ENCODE measurements at places on chromosomes 5 and 9.

- DNase-seq, result no peak
Measured at GRCh38 chr9:94622087-94622800, 17.1 kb downstream of the FBP1 start.

GRCh38 chr5:15334551-15335266 is 165.3 kb upstream of the FBXL7 start:
- DNase-seq, result no peak

GRCh38 chr5:142012792-142013388 is at the start of gene GNPDA1:
Gene GNPDA1, minus strand, starts transcription at chr5:142013027. Its CDS starts 992 bp downstream, at chr5:142012035.
- DNase-seq, result peak; percentile 91

DNA sequence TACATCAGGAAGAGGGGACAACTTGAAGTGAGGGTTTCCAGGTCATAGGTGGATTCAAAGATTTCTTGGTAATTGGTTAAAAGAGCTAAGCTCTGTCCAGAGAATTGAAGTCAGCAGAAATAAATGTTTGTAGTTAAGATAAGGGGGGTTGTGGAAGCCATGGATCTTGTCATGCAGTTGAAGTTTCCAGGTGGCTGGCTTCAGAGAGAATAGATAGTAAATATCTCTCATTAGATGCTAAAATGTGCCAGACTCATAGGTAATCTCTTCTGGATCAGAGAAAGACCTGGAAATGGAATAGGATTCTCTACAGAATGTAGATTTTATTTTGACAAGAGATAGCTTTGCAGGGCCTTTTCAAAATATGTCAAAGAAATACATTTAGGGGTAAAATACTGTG is 491.7 kb downstream of the PRR16 start:
- no peak for DNase-seq

- no peak for DNase-seq
Measured at GRCh38 chr9:93132946-93133680, 938 bp downstream of the NINJ1 start.

DNA sequence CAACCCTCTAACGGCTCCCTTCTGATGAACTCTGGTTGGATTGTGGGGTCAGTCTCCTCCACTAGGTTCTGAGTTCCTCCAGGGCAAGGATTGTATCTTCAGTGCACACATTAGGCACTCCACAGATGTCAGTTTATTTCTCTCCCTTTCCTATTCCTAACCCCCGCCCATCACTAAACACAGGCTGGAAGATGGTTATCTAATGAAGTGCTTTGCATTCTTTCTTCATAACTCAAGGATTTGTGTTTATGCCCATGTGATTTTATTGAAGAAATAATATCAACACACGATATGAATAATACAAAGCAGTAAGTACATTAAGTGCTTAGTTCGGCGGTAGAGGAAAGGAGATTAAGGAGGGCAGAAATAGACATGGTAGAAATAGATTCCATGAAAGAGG is 4.4 kb upstream of the CREBRF start:
- no peak for DNase-seq

DNA sequence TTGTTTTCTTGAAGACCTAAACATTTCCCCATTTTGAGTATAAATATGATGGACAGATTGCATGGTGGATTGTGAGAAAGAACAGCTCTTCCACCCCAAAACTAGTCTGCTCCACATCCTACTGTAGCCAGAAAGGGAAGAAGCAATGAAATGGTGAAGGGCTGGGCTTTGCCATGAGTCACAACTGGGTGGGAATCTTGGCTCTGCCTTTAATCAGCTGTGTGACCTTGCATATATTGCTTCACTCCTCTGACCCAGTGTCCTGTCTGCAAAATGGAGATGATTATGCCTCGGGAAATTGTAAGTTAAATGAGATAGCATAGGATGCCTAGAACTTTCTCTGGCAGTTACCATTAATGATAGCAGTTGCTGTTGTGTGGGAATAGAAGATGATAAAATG is 101.9 kb downstream of the PDE8B start:
- peak; percentile 42 for DNase-seq

DNA sequence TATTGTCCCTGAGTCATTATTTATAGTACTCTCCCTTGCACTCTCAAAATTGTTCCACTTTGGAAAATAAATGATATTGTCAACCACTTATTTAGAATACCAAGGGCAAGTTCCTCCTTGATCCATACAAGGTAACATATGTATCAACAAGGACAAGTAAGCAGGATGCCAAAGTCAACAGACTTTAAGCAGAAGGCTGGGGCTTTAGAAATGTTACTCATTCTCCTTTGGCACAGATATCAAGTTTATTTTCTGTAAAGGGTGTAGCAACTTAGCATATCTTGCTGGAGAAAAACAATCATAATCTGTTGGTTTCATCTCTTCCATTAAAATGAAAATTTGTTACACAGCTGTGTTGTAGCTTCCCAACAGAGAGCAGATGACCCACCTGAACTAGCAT is 248.7 kb upstream of the SLC30A5 start:
- no peak for DNase-seq

DNA sequence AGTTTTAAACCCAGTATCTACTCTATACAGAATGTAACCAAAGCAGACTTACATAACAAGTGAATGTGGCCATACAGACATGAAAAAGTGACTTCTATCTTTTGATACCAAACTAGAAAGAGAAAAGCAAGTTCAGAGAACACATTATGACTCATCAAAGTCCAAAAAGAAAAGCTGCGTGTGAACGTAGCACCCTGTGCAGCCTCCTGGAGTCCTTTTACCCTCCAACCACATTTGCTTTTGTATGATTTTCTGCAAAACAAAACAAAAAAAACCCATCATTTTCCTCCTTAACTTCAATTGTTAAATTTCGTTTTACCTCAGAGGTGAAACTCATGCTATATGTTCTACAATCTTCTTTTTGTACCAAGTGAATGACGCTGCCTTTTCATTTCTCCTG is 2.8 kb upstream of the SMARCA2 start:
- DNase-seq, result no peak

GRCh38 chr5:169411786-169412430 is 111.0 kb upstream of the SLIT3 start:
- no peak for DNase-seq

GRCh38 chr9:660227-660626 is 181.3 kb upstream of the DMRT1 start:
- DNase-seq, result no peak

- no peak for DNase-seq
Measured at GRCh38 chr5:121755266-121755665, 96.4 kb upstream of the FTMT start.

- no peak for DNase-seq
Measured at GRCh38 chr9:75532233-75533050, 358.0 kb upstream of the PCSK5 start.

DNA sequence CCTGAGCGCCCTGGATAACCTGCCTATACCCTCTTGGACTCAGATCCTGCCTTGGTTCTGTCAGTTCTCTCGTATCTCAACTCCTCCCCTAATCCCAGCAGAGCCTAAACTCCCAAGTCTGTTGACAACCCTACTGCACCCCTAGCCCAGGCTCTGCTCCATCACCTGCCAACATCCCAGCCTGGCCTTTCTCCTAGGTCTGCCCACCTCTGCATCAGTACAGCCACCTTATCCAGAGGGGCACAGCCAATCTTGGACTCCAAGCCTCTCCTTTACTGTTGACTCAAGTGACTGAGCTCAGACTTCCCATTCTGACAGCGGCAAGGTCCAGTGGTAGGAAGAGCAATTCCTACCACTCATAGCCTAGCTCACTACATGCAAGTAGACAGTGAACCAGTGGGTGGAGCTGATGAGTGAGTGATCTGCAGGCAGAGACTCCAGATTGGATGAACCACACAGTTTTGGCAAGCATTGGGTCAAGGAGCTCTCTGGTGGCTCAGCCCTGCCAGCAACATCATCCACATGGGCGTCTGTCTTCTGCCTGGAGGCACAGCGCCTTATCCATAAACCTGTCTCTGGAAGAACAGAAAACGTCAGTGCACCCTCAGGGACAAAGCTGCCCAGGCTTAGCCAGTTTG is 26.5 kb downstream of the TRMO start:
- peak; percentile 47 for DNase-seq

DNA sequence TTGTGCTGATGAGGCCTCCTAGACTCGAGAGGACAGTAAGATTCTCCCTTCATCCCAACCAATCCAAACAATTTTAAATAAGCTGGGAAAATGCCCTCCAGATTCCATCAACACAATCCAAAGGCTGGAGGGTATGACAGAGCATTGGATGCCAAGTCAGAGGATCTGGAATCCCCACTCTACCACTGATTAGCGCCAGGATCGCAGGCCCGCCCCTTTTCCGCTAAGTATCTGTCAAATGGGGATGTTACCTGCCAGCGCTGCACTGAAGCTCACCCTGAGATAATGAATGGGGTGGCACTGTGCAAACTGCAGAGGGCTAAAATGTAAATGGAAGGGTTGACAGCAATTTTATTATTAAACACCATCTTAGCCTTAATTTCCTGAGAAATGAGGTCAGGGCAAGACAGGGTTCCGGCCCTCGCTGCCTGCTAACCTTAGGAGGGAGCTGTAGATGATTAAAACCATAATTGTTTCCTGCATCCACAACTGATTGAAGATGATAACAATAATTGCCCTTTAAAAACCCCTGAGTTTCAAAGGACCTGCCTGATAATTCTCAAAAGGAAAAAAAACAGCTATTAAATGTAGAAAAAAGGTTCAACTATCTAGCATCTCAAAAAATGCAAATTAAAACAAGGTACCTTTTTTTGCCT is 31.6 kb upstream of the GABBR2 start:
- no peak for DNase-seq

DNA sequence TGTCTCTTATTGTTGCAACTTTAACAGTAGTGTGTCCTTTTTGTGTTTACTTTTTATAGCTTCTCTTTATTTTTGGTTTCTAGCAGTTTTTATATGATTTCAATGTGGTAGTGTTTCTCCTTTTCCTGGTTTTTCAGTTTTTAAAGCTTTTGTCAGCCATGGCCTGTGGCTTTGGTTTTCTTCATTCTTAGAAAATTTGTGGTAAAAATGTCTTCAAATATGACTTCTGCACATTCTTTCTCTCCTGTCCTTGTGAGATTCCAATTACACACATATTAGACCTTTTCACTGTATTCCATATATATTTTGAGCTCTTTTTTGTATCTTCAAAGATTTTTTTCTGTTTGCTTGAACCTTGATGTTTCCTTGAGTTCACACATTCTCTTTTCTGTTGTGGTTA is 180.5 kb downstream of the CNTLN start:
- DNase-seq, result no peak

- peak; percentile 21 for DNase-seq
Measured at GRCh38 chr5:83322273-83322924, 149.1 kb upstream of the VCAN start.
